Type B pancreatic cell (in vitro differentiated cells): ENCODE measurements at places on chromosomes 13 and 19.

- DNase-seq = no peak
Observed at GRCh38 chr13:65606622-65607021, 1623.5 kb downstream of the PCDH9 start.

- DNase-seq = no peak
Observed at GRCh38 chr13:35712907-35713761, 236.6 kb upstream of the MAB21L1 start.

GRCh38 chr13:42967660-42968059 is 24.4 kb downstream of the EPSTI1 start:
- DNase-seq = no peak

GRCh38 chr19:5707576-5708575 is 12.1 kb downstream of the LONP1 start:
- no peak for DNase-seq

DNA sequence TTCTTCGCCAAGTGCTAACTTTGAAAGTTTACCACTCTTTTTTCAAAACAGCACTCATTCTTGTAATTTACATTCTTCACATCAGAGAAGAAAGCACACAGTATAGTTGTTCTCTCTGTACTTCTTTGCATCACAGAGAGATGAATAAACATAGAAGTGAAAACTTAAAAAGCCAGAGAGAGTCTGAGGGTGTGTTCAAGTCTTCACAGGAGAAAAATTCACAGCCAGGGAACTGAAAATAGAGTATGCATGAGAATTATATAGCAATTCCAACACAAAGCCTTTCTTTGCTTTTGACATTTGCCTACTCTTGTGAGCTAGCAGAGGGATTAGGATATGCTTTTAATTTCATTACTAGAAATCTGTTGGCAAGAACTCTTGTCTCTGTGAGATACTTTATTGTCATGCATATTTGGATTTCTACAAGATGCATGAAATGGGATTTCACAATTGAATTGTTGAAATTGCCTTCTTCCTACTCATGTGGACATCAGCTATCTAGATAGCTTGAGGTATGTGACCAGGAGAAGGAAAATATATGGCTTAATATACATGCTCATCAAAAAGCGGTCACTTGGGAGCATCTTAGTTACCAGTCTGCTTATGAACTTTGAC is 166.1 kb downstream of the SLC7A1 start:
- DNase-seq = no peak

GRCh38 chr19:55446060-55446459 is 3.0 kb upstream of the SHISA7 start:
- DNase-seq = no peak

GRCh38 chr13:57629821-57630235 is 1.7 kb upstream of the PCDH17 start:
- peak; percentile 95 for DNase-seq

DNA sequence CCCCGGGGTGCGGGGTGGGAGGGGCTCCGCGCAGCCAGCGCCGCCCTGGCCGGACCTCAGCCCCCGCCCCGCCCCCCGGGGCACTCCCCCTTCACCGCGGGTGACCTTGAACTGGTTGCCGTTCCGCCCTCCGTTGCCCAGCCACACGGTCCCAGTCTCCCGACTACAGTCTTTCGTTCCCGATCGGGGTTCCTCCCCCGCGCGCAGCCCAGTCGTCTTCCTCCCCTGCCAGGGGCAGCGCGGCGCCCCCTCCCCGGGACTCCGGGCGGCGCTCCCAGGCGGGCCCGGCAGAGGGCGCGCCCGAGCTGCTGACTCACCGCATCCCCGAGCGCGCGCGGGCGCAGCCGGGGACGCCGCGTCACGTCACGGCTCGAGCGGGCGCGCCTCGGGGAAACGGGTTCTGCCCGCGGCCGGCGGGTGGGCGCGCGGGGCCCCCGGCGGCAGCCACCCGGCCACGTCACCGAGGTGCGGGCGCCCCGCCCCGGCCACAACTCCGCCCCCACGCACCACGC is 459 bp downstream of the MIDN start:
- peak; percentile 93 for DNase-seq

GRCh38 chr19:310141-310651 is 19.0 kb upstream of the PLPP2 start:
- DNase-seq = no peak

- no peak for DNase-seq
Observed at GRCh38 chr19:53102756-53103233, 427 bp downstream of the ZNF160 start.

GRCh38 chr13:94123557-94123956 is 355.9 kb downstream of the DCT start:
- DNase-seq = no peak

- DNase-seq = no peak
Observed at GRCh38 chr19:8880868-8881488, 48.8 kb downstream of the MBD3L1 start.

GRCh38 chr13:52850072-52850395 is 1.6 kb upstream of the PCDH8 start:
- DNase-seq = no peak

DNA sequence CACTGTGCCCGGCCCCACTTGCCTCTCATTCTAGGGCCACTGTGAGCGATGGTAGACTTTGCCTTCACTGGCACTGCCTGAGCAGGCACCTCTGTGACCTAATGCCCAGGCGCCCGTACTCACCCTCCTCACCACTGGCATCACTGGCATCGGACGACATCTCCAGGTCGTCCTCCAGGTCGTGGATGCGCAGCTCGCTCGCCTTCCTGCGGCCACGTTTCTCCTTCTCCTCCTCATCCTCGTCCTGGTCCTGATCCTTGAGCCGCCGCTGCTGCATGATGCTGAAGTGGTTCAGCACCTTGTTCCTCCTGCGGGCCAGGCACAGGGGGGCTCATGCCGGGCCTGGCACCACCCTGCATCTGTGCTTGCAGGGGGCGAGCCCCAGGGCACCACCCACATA is 7.5 kb upstream of the PSPN start:
- no peak for DNase-seq

GRCh38 chr13:53182724-53183123 is 154.1 kb downstream of the OLFM4 start:
- DNase-seq = no peak

GRCh38 chr13:46523972-46524752 is 28.8 kb upstream of the LRCH1 start:
- DNase-seq = no peak
